ENCODE measurements at places on chromosomes 3 and 15.
A peak's percentile ranks its signal among the peaks of the same experiment; 100 is the strongest.

GRCh38 chr15:41367418-41367817 is 34.7 kb downstream of the NUSAP1 start:
- no peak for DNase-seq

DNA sequence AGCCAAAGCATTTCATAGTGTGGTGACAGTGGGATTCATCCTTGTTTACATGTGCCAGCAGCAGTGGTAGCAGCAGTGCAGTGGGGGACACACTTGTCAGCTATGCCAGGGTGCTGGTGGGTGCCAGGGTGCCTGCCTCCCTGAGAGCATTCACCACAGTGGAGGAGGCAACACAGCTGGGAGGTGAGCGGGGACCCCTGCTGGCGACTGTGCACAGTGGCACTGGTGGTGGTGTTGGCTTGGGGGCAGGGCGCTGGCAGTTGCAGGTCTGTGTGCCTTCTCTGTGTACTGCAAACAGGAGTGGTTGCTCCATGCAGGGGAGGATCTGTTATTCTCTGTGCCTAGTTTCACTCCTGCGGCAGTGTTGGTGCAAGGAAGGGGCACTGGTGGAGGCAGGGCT is 41.2 kb downstream of the CEP63 start:
- DNase-seq, result no peak

DNA sequence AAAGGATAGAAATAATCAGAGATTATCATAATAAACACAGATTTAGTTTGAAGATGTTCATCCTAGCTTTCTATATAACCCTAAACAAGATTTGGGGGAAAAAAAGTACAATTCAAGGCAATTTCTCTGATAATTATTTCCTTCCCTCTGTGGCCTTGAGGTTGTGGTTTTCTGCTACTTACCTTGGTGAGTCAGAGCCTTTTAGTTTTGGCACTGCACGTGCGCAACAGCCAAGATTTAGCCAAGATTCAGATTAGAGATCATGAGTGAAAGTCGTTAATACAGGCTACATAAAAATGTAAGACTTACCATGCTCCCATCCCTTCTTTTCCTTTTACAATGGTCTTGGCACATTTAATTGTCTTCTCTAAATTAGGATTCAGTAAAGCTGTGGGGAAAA is 6.7 kb downstream of the LYZL4 start:
- DNase-seq, result no peak

GRCh38 chr3:52423173-52423572 is 21.7 kb downstream of the SEMA3G start:
- DNase-seq, result no peak

- no peak for DNase-seq
These were observed 26.1 kb downstream of the KY start for GRCh38 chr3:134624537-134625287.

DNA sequence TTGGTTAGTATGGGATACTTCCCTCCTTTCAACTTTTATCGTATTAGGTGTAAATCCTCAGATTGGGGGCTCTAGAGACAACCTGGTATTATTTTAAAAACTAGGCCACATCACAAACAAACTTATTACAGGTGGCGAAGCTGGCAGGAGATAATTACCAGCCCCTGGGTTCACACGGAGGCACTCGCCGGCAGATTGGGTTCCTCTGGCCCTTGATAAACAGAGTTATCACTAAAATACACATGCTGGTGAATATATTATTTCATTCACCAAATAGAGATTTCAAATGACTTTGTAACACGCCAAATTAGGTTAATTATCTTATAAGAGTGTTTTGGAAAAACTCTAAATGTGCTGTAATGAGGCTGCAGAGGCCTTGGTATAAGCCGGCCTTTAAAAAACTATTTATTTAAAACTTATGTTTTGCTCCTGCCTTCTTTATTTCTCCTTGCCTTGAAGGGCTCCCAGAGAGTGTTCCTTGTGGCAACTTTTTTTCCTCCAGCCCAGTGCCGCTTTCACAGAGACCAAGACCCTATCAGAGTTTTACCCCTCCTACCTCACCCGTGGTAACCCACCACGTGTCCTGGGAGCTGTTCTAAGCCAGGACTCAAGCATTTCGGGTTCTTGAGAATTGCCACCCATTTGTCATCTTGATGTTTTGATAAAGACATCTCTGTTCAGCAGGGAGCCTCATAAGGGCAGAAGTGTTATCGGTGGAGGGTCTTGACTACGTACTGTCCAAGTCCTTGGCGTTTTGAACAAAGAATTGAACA is 468.6 kb upstream of the CFAP20DC start:
- DNase-seq, result no peak

- DNase-seq, result no peak
These were observed 11.2 kb upstream of the ATP13A3 start for GRCh38 chr3:194497799-194498575.

DNA sequence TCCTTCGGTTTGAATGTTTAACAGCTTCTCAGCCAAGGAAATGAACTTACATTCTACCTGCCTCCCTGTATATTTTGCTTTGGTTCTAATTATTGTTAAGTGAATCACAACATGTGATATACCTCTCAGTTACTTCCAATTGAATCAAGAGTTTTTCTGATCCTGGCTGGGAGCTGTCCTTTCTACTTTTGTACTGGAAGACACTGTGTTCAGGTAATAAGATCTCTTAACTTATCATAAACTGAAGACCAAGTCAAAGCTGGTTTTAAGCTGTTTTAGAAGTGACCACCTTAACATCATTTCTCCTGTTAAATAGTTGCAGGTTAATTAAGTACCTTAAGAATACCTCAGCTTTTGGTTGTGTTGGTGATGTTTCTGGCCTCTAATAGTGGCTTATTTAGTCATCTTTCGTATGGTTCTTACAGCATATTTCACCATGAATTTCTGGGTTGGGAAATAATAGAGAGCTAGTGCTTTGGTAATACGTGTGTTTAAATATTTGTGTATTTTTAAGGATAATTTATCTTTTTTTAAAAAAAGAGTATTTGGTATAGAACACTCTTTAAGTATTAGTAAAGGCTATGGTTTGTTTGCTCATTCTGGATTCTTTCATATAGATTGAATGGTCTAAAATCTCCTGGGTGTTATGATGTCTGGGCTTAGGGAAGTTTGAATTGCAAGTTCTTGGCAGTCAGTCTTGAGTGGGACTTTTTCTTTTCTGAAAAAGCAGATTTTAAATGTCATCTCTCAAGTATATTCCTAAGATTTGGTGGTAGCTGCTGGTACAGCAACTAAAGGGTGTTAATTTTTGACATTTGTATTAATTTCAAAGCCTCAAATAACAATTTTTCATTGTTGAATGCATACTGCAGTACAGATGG is 1.6 kb downstream of the RAB8B start:
- no peak for DNase-seq

DNA sequence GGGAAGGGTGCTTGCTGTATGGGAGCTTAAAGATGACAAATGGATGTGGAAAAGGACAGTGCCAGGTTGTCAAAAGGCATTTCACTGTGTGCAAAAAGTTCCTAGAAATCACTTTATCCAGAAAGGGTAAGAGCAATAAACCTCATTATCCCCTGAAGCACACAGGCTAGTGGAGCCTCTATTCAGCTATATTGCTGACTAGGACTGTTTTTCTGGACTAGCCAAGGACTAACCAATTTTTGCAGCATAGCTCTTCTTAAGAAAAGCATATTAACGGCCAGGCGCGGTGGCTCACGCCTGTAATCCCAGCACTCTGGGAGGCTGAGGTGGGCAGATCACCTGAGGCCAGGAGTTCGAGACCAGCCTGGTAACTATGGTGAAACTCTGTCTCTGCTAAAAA is 64.8 kb downstream of the MLH1 start:
- DNase-seq, result no peak

GRCh38 chr3:101675709-101676215 is 1.2 kb downstream of the ZBTB11 start:
- DNase-seq, result no peak

DNA sequence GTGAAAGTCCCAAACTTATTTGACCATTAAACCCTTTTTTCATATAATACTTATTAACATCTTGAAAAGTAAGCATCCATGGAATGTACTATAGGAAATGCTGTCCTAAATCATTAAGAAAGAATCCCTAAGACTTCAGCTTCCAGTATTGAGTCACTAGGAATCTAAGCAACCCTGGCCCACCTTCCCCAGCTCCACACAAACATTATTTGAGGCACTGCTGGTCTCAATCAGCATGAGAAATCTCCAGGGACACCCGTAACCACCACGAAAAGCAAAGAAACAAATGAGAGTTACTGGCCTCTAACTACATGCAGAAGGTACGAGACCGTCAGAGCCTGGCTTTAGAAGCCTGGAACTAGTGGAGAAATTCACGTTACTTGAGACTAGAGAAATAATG is 68.2 kb downstream of the POLQ start:
- peak; percentile 71 for DNase-seq

GRCh38 chr3:45516829-45517228 is 77.7 kb upstream of the LIMD1 start:
- DNase-seq, result no peak

DNA sequence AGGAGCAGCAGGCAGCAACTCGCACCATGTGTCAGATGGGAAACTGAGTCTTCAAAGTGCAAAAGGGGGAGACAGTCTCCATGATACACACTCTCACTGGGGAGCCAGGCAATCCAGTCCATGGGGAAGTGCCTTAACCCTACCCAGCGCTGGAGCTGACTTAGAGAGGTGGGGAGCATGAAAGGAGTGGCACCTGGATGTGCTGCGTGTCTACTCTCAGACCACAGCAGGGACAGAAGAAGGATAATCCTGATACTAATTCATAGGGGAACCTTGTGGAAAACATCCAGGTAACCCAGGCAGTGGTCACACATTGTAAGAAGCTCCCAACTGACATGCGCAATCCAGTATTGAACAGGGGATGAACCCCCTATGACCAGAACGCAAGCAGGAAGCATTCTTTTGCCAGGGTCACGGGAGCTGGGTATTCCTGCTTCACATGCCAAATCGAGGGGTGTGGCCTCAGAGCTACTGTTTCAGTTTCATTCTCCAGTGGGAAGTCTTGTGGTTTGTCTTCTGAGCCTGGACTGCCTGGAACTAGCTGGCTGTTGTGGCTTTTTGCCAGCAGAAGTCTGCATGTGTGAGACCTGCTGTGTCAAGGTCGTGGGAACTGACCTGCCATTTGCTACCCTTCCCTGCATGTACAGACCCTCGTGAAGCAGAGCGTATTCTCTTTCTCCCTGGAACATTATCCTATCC is 367.6 kb upstream of the NDN start:
- DNase-seq, result no peak

All from non-pigmented ciliary epithelial cell (primary cell).